CD4-positive, alpha-beta memory T cell (primary cell): ENCODE measurements at places on chromosomes 3 and 15. TPM values are rescaled to one million over a fixed set of nuclear protein-coding genes. Genes with fewer than 3 reads are reported as not detected.

C3orf62 gene
- 9.8 TPM for total RNA-seq

DNA sequence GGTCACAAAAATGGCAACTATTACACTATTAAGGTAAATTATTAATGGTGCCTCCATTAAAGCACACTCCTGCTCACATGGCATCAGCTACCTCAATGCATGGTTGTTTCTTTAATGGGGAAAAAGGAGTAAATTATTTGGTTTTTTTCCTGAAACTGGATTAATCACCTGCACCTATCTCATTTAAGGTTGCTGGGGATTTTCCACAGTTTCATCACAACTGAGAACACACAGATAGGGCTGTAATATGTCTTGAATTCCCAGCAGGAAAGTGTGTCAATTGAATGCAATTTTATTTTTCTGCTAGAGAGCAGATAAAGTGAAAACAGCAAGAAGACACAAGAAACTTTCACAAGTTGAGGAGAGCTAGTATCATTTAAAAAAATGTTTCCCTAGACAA is 36.4 kb downstream of the RFTN1 start:
- DNase-seq: no peak

DNA sequence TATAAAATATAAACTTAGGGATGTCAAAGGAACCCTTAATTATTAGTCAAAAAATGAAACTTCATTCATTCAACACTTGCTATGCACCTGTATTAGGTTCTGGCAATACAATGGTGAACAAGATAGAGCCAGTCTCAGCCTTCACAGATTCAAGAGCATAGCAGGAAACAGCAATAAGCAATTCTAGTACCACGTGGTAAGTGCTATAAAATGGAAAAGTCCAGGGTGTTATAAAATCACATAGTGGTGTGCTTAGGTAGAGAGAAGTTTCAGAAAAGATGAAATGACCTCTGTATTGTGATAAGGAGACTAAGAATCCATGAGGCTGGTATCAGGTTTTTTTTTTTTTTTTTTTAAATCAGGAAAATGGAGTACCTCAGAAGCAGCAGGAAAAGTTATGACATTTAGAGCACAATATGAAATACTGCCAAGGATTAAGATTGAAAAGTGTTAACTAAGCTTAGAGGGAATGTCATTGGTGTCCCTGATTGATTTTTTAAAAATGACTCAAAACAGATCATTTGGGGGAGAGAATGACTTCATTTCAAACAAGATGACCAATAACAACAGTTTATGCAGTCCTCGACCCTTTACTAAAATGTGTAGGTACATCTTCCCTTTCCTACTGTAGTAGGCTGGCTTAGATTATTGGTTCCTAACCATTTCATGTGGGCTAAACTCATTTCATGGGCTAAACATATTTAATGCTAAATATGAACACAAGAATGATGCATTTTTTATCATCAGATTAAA is 5.0 kb downstream of the TOMM70 start:
- DNase-seq: no peak

GRCh38 chr3:184011937-184012889 is 5.5 kb downstream of the ABCC5 start:
- no peak for DNase-seq

- no peak for DNase-seq
Observed at GRCh38 chr15:68504681-68505170, 72.8 kb upstream of the ITGA11 start.

GRCh38 chr15:34773917-34774316 is 19.1 kb upstream of the GJD2 start:
- DNase-seq: no peak

DNA sequence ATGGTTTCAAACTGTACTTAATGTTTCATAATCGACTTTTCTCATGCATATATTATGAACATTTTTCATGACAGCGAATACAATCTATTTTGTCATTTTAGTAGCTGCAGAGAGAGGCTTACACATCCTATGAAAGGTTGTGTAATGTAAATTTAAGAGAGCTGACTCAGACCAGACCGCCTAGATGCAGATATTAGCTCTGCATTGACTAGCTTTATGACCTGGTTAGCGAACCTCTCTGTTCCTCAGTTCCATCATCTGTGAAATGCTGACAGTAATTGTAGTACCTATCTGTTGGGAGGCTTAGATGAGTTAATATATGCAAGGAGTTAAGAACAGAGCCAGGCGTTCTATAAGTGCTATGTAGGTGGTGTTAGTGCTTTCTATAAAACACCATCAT is 116.2 kb upstream of the RASGRP1 start:
- DNase-seq: no peak

DISP2 gene
- total RNA-seq: 0.23 TPM

DNA sequence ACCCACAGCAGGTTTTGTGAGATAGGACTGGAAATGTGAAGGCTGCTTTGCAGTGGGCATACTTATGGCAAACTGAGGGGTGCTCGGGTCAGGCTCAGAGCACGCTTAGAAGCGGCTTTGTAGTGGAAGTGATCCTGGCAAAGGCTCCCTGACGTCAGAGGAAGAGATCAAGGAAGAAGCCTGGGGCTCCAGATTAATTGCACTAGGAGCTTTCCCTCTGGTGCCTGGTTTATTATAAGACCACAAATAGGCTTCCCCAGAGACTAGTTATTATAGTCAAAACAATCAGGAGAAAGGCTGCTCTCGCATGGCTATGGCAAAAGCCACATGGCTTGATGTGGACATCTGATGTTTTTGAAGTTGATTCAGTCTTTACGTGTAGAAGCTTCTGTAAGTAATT is 515.1 kb downstream of the GABRG3 start:
- no peak for DNase-seq

NGRN gene
- total RNA-seq: 59.2 TPM

- DNase-seq: no peak
Observed at GRCh38 chr15:51274956-51275355, 63.4 kb downstream of the CYP19A1 start.

SERPINI2 gene
- total RNA-seq: not detected

TLR9 gene
- total RNA-seq: 3.0 TPM

GRCh38 chr3:122415762-122416654 is at the start of gene WDR5B:
Gene WDR5B, minus strand, starts transcription at chr3:122416062. Its CDS starts 534 bp downstream, at chr3:122415528.
- peak; percentile 99 for DNase-seq

GRCh38 chr3:186789554-186790260 is 6.3 kb downstream of the EIF4A2 start:
- peak; percentile 8 for DNase-seq

GRCh38 chr3:89217148-89217685 is 109.8 kb downstream of the EPHA3 start:
- DNase-seq: no peak

- DNase-seq: no peak
Observed at GRCh38 chr3:143207338-143207961, 87.9 kb downstream of the CHST2 start.

- no peak for DNase-seq
Observed at GRCh38 chr15:71705151-71705550, 105.2 kb upstream of the NR2E3 start.

GRCh38 chr3:16319307-16319706 is 54.3 kb downstream of the OXNAD1 start:
- DNase-seq: peak; percentile 79

EPHB3 gene
- 0.29 TPM for total RNA-seq

PROS1 gene
- not detected for total RNA-seq

GRCh38 chr3:33758864-33759263 is 39.6 kb upstream of the PDCD6IP start:
- DNase-seq: no peak

DNA sequence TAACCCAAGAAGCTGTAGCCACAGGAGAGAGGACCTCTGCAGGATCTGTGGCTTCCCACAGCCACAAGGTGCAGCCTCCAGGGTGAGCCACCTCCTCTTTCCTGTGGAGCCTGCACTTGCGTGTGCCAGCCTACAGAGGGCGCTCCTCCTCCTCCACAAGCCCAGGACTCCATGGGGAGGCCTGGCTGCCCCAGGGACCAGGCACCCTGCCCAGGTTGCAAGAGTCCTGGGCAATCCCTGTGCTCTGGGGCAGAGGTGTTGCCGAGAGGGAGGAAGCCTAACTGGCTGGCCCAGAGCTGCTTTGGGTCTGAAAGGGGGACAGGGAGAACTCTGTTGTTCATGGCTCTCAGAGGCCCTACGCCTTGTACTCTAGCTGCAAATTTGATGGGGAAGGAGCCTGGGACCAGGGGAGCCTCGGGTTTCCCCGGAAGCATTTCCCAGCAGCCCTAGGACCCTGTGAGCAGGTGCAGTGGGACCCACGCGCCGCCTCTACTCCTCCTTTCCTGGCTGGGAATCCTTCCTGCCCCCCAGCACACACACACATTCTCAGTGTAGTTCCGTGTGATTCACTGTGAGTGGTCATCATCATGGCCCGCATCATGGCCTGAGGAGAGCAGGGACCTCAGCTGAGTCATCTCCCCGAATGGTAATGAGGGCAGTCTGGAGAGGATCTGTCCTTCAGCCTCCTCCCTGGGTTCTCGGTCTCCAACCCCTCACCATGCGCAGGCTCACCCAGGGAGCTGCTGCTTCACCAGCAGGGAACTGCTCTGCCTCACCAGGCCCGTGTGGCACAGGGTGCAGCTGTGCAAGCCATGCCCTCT is 24.3 kb downstream of the TBC1D21 start:
- DNase-seq: peak; percentile 60

ANKRD63 gene
- total RNA-seq: not detected

CKMT1A gene
- not detected for total RNA-seq

CLCN2 gene
- total RNA-seq: 5.4 TPM

- no peak for DNase-seq
Observed at GRCh38 chr3:155079468-155079745, 712 bp upstream of the MME start.

TMEM42 gene
- 26.1 TPM for total RNA-seq

ZNF501 gene
- total RNA-seq: 7.5 TPM

STRIT1 gene
- not detected for total RNA-seq

ADPRH gene
- 1.4 TPM for total RNA-seq

GRCh38 chr3:183259087-183259486 is 6.0 kb downstream of the B3GNT5 start:
- no peak for DNase-seq
